ENCODE measurements at places on chromosomes 16 and 17.

GRCh38 chr17:33403194-33403593 is 110.1 kb upstream of the ASIC2 start:
- no peak for DNase-seq

- no peak for DNase-seq
These were observed 189.6 kb upstream of the NLRP1 start for GRCh38 chr17:5773816-5774360.

DNA sequence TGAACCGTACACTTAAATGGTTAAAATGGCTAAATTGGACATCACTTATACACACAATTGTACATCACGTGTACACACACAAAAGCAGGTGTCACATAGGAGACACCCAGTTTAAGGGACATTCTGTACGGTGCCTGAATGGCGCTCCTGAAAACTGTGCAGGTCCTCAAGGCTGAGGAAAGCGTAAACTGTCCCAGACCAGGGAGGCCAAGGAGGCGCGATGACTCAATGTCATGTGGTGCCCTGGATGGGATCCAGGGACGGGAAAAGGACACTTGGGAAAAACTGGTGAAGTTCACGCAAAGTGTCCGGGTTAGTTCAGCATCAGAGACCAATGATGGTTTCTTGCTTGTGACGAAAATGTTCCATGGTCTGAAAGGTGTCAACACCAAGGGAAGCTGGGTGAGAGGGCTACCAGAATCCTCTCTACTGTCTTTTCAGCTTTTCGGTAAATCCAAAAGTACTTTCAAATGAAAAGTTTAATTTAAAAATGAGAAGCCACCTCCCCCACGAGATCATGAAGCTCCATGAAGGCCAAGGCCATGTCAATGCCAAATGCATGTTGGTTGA is 112.2 kb downstream of the CMIP start:
- no peak for DNase-seq

- peak; percentile 30 for DNase-seq
These were observed 31.5 kb downstream of the QPRT start for GRCh38 chr16:29710227-29711219.

GRCh38 chr17:20083156-20083859 is 74.1 kb downstream of the SPECC1 start:
- no peak for DNase-seq

Measured in cerebellar nuclear complex (tissue), 1 donor.